Stromal cell of bone marrow (primary cell): ENCODE measurements at places on chromosomes 2 and 18.

DNA sequence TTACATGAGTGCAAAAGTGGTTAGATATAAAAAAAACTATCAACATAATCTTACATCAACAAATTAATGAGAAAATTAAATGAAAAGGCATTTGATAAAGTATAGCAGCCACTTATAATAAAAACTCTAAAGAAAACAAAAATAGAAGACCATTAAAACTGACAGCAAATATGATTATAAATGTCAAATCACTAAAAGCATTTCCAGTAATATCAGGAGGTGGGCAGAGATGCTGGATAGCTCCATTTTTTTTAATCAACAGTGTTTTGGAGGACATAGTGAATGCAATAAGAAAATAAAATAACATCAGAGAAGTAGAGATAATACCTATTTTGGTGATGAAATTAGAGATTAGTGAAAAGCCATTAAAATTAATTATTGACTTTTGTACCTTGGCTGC lies 173.4 kb downstream of the LRRTM4 start:
- no peak for DNase-seq

- DNase-seq = no peak
Measured at GRCh38 chr18:55489034-55489986, 98.7 kb downstream of the TCF4 start.

DNA sequence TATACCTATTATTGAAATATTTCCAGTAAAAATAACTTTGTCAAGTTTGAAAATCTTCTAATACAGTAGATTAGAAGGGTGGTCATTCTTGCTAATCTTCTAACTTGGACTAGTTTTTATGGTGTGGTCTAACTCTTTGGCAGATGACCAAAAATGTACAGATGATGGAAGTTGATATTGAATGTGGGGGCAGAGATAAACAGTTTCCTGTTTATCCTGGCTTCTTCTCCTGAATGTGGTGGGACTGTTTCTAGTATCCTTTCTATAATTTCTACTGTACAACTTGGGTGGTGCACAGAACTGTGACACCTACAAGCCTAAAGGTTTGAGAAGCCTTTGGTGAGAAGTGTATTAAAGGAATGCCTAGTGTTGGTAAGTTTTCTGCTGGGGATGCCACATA lies 178.7 kb downstream of the PDE11A start:
- DNase-seq = no peak

GRCh38 chr2:85106489-85107180 lies 26.6 kb upstream of the TCF7L1 start:
- no peak for DNase-seq

DNA sequence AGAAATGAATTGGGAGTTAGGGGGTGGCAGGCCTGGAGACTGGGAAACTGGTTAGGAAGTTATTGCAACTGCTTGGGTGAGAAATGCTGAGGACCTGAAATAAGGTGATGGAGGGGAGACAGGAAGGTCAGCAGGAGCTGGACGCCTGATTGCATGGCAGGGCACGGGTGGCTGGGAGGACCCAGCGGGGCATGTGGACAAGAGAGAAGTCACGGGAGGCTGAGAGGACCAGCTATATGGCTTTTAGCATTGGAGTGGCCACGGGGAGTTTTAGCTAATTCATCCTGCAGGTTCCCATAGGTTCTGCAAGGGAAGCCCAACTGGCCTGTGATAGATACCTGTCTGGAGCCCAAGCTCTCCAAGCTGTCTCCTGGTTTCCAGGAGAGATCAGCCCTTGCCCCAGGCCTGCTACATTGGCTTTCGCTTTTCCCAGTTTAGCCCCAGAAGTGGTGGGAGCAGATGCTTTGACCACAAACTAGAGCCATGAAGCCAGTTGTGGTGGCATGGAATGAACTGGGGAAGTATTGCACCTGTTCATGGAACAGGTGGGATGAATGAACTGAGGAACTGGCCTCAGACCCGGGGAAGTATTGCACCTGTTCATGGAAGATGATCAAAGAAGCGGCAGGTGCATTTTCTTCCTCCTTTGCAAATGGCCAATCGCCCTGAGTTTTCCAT lies 93.6 kb upstream of the TAF1B start:
- DNase-seq = no peak

DNA sequence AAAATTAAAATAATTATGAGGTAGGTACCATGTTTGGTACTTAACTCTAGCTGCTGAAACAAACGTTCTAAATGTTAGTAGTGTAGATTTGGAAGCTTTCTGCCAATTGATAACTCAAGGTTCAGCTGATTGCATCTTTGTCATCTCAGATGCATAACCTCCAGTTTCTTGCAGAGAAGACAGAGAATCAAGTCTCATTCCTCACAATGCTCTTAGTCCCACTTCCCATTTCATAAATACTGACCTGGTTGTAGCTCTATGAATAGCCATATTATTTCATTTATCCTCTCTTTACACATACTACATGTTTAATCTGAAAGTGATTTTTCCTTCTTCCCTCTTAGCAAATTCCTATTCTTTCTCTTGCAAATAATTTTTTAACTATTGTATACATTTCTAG lies 178.5 kb upstream of the SETBP1 start:
- no peak for DNase-seq

- DNase-seq = no peak
Measured at GRCh38 chr2:227006189-227006897, 157.7 kb downstream of the COL4A4 start.

- DNase-seq = no peak
Measured at GRCh38 chr2:46309052-46309953, 12.1 kb downstream of the EPAS1 start.

DNA sequence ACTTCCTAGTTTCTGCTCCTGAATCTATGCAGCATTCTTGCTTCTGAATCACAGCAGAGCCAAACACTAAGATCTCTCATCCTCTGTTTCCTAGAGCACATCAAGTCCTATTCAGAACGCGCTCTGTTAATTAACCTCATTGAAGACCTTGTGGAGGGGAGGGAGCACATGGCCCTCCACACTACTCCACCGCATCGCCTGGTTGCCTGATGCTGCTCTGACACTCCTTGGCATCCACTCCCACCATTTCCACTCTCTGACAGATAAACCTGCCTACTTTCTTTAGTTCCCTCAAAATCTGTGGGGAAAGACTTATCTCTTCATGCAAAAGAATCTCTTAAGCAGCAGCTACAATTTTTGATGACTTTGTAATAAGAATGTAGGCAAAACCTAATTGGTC lies 802.3 kb upstream of the GYPC start:
- DNase-seq = no peak

DNA sequence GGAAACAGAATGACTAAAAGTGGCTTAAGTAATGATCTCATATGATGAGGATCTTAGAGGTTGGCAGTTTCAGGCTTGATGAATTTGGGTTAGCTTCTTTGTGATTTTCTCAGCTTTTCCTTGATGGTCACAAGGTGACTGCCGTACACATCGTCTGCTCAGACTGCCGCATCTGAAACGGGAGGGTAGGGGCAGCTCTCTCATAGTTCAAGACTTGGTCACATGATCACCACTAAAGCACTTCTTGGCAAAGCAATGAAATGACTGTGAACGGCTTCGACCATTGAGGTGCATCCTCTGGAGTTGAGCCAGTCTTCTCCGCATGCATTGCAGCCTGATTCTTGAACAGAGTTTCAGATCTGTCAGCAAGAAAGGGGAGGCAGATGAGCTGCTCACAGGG lies 43.8 kb downstream of the LPIN1 start:
- no peak for DNase-seq
